Diencephalon (tissue), 1 donor: ENCODE measurements at places on chromosomes 11 and 22. TPM values are rescaled to one million over a fixed set of nuclear protein-coding genes. Genes with fewer than 3 reads are reported as not detected.

MIOX gene
- not detected for total RNA-seq

LINC01488 gene
- not detected for total RNA-seq

LRRC32 gene
- 2.1 TPM for total RNA-seq

LDLRAD3 gene
- 67.6 TPM for total RNA-seq

KCNK4 gene
- total RNA-seq: 7.2 TPM

PKP3 gene
- 0.69 TPM for total RNA-seq

C11orf65 gene
- 1.6 TPM for total RNA-seq

ASCL2 gene
- total RNA-seq: 0.69 TPM

MEI1 gene
- total RNA-seq: 1.6 TPM

HEPHL1 gene
- total RNA-seq: not detected

MYOD1 gene
- not detected for total RNA-seq

PTPN5 gene
- total RNA-seq: 43.4 TPM

TRPC6 gene
- 5.3 TPM for total RNA-seq

GGTLC2 gene
- not detected for total RNA-seq
